ENCODE measurements at places on chromosomes 1 and 21.

- DNase-seq = no peak
Observed at GRCh38 chr1:15243275-15244043, 3.6 kb upstream of the FHAD1 start.

DNA sequence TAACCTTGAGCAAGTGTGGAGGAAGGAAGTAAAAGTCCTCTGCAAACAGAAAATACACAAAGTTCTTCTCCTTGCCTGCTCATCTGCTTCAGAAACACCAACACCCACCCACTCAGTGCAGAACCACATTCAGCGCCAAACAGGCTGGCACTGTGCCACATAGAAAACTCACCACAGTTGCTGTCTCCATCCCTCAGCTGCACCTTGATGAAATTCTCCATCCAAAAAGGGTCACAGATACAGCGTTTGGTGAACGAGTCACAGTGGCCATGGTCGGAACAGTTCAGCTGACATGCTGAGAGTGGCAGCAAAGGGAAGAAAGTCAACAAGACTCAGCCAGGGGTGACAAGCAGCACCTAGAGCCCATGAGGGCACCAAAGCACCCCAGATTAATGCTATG is 114.5 kb downstream of the KIAA0319L start:
- DNase-seq = no peak

DNA sequence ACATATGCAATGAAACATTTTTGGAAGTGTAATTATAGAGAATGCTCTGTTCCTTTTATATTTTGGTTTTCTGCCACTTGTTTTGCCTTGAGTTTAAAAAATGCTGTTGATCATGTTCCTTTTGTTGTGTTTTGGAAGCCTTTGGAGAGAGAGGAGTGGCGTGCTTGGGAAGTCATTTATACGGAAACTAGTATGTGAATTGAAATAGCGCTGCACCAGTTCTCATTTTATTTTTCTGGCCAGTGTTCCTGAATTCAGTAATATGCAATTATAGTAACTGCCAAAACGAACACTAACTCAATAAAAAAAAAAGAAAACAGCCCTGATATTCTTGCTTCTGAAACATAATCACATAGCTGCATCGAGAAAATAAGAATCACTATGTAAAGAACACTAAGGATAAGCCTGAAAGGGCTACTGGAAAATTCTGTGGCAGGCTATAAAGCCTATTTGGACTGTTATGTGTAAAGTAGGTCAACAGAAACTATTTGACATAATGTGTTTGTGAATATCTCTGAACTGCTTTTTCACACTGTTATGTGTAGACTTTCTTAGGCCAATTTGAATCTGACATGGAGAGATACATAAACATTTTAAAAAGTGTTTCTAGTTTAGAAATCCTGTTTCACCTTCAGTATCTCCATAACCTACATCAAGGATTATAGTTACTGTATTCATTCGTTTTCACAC is 742.0 kb downstream of the KCNT2 start:
- DNase-seq = no peak

- no peak for DNase-seq
Observed at GRCh38 chr1:40780678-40781607, 2.6 kb upstream of the KCNQ4 start.

GRCh38 chr1:188476606-188477005 is 1647.9 kb downstream of the PLA2G4A start:
- DNase-seq = no peak

- DNase-seq = no peak
Observed at GRCh38 chr1:163471779-163472650, 150.3 kb downstream of the NUF2 start.

DNA sequence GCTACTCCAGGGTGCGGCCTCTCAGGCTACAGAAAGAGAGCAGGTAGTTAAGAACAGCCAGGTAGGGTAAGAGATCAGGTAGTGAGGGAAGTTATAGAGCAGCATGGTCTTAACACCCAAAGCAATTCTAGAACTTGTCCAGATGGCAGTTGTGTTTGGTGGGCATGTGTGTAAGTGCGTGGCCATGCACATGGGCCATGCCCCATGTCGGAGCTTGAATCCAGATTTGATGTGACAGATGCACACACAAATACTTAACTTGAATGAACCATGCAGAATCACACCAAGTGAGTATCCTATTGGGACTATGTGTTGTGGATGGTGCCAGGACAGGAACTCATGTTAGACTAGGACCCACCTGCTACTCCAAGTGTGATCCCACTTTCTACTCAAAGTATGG is 145.7 kb upstream of the HMGB4 start:
- no peak for DNase-seq

DNA sequence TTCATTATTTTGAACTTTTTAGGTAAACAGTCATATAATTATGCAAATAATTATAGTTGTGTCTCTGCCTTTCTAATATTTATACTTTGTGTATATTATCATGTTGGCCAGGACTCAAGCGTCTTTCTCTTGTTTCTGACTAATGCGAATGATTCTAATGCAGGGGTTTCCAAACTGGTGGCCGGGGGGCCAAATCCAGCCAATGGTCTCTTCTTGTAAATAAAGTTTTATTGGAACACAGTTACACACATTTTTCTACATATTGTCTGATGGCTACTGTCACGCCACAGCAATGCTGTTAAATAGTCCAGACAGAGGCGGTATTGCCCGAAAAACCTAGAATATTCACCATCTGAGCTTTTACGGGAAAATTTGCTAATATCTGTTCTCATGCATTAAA is 8.9 kb upstream of the POFUT2 start:
- no peak for DNase-seq

GRCh38 chr1:218384581-218384993 is 39.5 kb downstream of the TGFB2 start:
- DNase-seq = no peak

DNA sequence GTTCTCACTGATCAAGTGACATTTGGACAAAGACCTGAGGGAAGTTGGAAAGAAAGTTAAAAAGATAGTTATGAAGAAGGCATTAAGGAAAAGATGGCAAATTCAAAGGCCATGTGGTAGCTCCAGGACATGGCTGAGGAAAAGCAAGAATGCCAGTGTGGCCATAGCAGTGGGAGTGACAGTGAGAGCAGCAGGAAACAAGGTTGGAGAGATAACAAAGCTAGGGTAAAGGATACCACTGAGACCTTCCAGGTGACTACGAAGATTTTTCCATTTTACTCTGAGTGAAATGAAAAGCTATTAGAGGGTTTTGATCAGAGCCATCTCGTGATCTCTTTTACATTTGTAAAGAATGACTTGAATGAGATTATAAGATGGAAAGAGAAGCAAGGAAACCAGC is 170.6 kb downstream of the SLC44A5 start:
- DNase-seq = no peak

GRCh38 chr1:60620087-60620486 is 462.3 kb upstream of the NFIA start:
- DNase-seq = no peak

- DNase-seq = no peak
Observed at GRCh38 chr1:2973601-2974593, 47.4 kb upstream of the ACTRT2 start.

- peak; percentile 65 for DNase-seq
Observed at GRCh38 chr1:212457740-212458338, 25.1 kb downstream of the NENF start.

- no peak for DNase-seq
Observed at GRCh38 chr1:228850141-228851100, 115.1 kb downstream of the RHOU start.

DNA sequence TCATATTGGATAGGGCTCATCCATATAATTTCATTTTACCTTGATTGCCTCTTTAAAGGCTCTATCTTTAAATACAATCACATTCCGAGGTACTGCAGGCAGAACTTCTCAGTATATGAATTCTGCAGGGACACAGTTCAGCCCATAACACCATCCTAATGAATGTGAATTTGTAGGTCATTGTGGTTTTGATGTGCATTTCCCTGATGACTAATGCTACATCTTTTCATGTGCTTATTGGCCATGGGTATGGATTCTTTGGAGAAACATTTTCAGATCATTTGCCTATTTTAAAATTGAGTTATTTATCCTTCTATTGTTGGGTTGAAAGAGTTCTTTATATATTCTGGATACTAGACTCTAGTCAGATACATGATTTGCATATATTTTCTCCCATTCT is 9.6 kb upstream of the RPS6KC1 start:
- DNase-seq = no peak
